ENCODE measurements at places on chromosomes 7 and 10.
A peak's percentile ranks its signal among the peaks of the same experiment; 100 is the strongest.

GRCh38 chr10:79243181-79244067, 103.8 kb upstream of the PPIF start:
- DNase-seq = peak; percentile 64

- no peak for DNase-seq
These were observed 1105.7 kb downstream of the XPNPEP1 start for GRCh38 chr10:108817584-108817983.

- no peak for DNase-seq
These were observed 225.1 kb upstream of the CACNA2D1 start for GRCh38 chr7:82668676-82669075.

- no peak for DNase-seq
These were observed 60.4 kb upstream of the INSIG1 start for GRCh38 chr7:155237297-155237696.

GRCh38 chr7:19587291-19587690, 121.5 kb downstream of the POLR1F start:
- DNase-seq = no peak

- no peak for DNase-seq
These were observed 46.1 kb downstream of the AP3M1 start for GRCh38 chr10:74104480-74104879.
